ENCODE measurements at places on chromosomes 2 and 18.
A peak's percentile ranks its signal among the peaks of the same experiment; 100 is the strongest.

DNA sequence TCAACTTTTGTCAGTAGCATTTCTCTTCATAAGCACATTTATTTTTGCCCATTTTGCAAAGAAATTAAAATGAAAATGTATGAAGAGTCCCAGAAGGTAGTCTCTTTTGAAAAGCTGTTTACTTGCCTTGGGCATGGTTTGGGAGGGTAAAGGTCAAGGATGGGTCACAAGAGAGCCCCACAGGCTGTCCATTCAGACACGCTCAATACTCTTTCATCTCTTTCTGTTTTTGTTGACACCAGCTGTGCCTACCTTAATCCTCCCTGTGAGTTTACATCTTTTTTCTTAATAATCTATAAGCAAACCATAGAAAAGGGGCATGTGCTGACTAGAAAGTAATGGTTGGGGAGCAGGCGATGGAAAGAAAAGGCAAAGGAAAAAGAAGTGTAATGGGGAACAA lies 49.6 kb upstream of the KLF7 start:
- H3K4me3 ChIP-seq: no peak overlapping the region
- no peaks in the 10 kb centered on the region for H3K36me3 ChIP-seq
- H3K27ac ChIP-seq: no peak overlapping the region
- DNase-seq: no peak

DNA sequence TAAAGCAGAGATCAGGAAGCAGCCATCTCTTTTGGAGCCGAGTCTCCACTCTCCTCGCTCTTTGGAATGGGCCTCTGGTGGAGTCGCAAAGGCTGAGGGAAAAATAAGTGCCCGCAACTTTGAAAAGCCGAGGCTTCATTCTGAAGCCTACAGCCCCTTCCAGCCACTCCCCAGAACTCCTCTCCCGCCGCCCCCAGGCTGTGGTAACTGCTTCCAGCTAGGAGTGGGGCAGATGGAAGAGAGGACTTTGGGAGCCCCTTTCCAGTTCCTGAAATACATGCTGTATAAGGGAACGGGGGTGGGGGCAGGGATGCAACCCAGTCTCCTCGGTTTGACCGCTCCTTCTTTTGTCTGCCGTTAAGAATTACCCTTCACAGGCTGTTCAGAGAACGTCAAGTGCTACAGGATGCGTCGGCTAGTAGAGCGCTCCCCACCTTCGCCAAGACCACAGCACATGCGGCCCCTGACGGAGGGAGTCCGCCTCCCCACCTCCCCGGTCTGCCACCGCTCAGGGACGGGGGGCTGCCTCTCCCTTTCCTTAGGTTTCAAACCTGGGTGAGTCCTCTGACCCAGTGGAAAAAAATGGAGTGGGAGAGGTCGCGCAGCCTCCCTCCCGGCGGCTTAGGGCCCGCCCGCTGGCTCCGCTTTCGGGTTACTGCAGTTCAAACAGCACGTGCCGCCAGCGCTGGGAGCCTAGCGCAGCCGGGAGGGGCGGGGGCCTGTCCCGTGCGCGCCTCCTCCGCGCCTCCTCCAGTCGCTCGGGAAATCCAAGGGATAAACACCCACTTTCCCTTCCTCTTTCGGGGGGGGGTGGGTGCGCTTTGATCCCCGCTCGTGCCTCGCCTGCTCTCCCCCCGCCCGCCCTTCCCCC lies 4.9 kb downstream of the CYP26B1 start:
- no peak overlapping the region for H3K4me3 ChIP-seq
- H3K27ac ChIP-seq: no peak overlapping the region
- no peaks in the 10 kb centered on the region for H3K36me3 ChIP-seq
- no peak for DNase-seq
- peaks cover 21% of the 10 kb centered on the region for H3K4me1 ChIP-seq

GRCh38 chr2:26970928-26971627 lies 641 bp downstream of the MAPRE3 start:
- H3K4me1 ChIP-seq: peaks cover 16% of the 10 kb centered on the region
- no peaks in the 10 kb centered on the region for H3K36me3 ChIP-seq
- H3K4me3 ChIP-seq: peak overlapping the region; percentile 74
- H3K27ac ChIP-seq: no peak overlapping the region
- DNase-seq: no peak

DNA sequence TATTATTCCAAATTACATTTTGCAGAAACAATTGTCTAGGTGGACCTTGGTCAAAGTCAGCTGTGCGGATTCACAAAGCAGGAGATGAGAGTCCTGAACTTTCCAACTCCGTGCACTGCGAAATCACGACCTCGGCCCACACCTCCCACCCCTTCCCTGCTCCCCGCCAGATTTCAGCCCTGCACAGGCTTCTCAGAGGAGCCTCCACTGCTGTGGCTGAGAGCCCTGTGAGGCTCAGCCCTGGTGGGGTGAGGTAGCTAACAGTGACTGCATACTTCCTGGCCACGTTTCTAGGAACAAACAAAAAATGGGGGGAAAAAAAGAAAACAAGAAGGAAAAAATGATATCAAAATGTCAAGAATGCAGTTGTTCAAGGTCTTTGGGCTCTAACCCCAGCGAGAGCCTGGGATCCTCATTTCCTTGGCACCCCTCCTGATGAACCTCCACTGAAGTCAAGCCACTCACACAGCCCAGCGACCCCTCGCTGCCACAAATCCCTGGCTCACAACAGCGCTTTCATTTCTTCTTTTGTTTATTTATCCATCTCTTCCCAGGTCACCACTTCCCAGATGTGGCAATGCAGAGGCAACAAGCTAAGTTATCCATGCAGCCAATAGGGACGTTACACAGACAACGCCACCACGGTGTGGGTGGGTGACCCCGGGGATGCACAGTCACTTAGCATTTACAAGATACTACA lies 729.7 kb upstream of the ID2 start:
- H3K4me3 ChIP-seq: no peak overlapping the region
- no peaks in the 10 kb centered on the region for H3K27me3 ChIP-seq
- H3K4me1 ChIP-seq: no peaks in the 10 kb centered on the region
- H3K27ac ChIP-seq: no peak overlapping the region

DNA sequence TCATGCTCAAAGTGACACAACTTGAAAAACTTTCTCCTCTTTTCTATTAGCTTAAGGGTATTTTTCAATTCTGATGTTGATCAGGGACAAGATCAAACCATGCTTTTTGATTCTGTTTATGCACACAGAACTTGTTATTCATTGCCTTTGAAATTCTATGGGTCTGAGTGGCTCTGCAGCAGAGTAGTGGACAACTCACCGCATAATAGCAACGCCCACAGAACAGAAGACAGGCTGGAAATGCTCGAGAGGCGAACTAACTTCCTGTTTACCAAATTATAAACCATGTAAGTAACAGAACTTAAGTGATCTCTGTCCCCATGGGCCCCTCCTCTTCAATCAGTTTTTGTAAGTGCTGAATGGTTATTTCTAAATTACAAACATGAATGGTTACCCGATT lies 131.2 kb downstream of the CBLN2 start:
- no peaks in the 10 kb centered on the region for H3K4me1 ChIP-seq
- DNase-seq: no peak
- H3K36me3 ChIP-seq: no peaks in the 10 kb centered on the region
- H3K27ac ChIP-seq: no peak overlapping the region

Measured in activated CD8-positive, alpha-beta T cell treated with anti-CD3 and anti-CD28 coated beads for 36 hours (primary cell).